GM20000 (cell line): ENCODE measurements at places on chromosomes 4 and X.

DNA sequence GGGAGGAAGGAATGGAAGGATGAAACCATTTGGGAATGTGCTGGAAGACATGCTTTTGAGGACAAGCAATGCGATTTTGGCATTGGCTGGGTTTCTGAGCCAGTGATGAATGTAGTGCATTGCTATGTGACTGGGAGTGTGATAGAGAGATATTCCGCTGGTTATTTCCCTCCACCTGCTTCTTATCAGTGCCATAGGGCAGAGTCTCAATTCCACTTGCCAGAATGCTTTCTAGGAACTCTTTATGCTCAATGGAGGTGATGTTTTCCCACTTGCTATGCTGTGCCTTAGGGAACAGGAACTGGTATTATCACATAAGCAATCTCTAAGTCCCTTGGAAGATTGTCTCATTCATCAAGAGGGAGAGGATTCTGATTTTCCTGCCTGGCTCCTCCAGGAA, 28.0 kb downstream of the TBL1X start:
- DNase-seq = no peak

- DNase-seq = peak; percentile 26
Measured at GRCh38 chr4:70713453-70714078, 8.2 kb upstream of the RUFY3 start.

DNA sequence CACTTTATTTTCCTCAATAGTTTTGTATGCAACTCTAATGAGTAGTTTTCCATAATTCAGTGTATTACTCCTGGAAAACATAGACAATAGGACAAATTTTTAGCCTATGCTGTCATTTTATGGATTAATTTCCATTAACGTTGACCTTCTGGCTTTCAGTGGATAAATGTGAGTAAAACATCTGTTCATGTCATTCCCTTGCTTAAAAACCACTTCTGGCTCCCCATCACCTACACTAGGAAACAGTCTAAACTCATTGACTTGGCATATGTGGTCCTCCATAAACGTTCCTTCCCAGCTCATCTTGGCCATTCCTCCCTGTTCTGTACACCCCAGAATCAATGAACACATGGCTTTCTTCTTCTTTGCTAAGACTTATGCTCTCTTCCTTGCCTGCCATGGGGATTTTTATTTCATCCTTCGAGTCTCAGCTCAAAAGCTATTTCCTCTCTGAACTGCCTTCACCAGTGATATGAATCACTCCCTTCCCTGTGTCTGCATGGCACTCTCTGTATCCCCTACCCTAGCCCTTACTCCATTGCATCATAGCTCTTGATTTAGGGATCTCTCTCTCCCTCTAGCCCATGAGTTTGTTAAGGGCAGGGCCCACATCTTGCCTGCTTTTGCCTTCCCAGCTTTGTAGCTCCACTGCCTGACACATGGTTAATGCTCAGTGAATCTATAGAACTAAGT, 34.8 kb downstream of the DOCK11 start:
- no peak for DNase-seq

GRCh38 chrX:25344161-25344936, 328.6 kb upstream of the ARX start:
- DNase-seq = no peak

GRCh38 chr4:98959411-98959810, 30.5 kb upstream of the EIF4E start:
- DNase-seq = no peak

DNA sequence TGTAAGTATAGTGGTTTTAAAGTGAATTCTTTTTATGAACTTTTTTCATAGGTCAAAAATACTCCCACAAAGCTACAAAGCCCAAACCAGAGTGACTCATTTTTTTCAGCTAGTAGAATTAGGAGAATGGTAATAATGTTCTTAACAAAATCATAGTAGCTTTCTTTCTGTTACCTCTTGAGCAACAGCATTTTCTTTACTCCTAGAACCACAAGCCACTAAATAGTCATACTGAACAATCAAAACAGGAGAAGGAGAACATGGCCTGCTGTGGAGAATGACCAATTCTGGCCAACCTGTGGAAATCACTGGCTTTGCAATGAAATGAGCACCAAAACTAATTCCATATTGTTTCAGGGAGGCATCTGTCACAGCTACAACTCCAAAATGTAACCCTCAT, 112.9 kb downstream of the AMMECR1 start:
- no peak for DNase-seq

DNA sequence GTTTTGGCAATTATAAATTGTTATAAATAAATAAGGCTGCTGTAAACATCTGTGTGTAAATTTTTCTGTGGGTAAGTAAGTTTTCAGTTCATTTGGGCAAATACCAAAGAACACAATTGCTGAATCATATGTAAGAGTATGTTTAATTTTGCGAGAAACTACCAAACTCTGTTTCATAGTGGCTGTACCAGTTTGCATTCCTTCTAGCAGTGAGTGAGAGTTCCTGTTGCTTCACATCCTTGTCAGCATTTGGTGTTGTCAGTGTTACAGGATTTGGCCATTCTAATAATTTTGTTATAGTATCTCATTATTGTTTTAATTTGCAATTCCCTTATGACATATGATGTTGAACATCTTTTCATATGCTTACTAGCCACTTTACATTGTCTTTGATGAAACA, 48.4 kb downstream of the ARFIP1 start:
- DNase-seq = no peak

DNA sequence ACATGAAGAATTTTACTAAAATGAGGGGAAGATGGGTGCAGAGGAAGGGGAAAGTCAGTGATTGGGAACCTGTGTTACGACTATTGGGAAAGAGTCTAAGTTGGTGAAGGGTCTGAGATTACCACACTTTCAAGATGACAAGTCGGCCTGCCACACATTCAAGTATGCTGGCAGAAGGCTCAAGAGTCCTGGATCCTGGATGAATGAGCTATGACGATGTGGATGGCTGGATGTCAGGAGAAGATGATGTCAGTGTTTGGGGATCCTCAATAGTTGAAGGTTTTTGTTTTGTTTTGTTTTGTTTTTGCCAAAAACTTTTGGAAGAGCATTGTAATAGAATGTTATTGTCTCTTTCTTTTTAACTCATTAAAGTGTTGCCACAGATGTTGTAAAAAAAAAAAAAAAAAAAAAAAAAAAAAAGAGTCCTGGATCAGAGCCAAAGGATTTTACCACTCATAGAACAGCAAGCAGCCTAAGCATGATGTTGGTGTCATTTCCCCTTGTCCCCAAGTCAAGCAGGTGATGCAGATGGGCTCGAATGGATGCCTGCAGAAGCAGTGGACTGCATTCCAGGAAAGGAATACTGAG, 120.6 kb downstream of the REELD1 start:
- no peak for DNase-seq

DNA sequence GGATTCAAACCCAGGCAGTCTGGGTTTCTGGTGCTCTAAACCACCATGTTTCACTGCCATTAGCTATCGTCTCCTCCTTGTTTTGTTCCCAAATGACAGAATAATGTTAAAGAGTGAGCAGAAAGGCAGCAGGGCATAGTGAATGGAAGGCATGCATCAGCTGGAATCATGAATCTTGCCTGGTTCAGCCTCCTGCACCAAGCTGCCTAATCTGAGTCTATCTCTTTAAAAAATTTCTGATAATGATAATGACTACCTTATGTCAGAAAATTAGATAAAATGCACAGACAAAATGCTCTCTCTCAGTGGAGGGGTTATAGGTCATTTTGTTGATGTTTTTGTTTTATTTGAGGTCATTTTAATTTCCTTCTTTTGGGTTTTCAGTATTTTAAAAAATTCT, 187.4 kb downstream of the RASL11B start:
- no peak for DNase-seq

- DNase-seq = peak; percentile 9
Measured at GRCh38 chrX:150897421-150898320, 797 bp downstream of the CD99L2 start.

GRCh38 chr4:5137927-5138326, 86.6 kb downstream of the STK32B start:
- DNase-seq = no peak
